ENCODE measurements at places on chromosomes 13 and 19.

- no peak for DNase-seq
Measured at GRCh38 chr19:33282036-33282671, 20.2 kb downstream of the CEBPA start.

GRCh38 chr13:84400706-84401105, 518.4 kb upstream of the SLITRK1 start:
- no peak for DNase-seq

DNA sequence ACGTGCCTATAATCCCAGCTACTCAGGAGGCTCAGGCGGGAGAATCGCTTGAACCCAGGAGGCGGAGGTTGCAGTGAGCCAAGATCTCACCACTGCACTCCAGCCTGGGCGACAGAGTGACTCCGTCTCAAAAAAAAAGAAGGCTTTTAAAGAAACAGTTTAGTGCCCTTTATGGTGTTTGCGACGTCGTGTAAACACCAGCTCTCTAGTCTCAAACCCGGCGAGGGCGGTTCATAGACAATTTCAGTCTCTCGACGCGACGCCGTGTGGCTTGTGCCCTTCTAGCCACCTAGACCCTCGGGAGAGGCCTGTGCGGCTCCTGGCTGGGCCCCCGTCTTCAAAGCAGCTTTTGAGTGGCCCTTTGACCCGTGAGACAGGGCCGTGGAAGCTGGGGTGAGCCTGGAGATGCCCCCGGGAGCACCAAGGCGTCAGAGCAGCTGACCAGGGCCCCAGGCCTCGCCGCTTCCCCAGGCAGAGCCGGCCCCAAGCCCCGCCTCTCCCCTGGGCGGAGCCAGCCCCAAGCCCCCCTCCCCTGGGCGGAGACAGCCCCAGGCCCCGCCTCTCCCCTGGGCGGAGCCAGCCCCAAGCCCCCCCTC, 5.0 kb upstream of the MADCAM1 start:
- no peak for DNase-seq

- DNase-seq: no peak
Measured at GRCh38 chr19:48784527-48784926, 26.3 kb downstream of the BCAT2 start.

GRCh38 chr19:13347367-13347766, 158.9 kb downstream of the CACNA1A start:
- no peak for DNase-seq

DNA sequence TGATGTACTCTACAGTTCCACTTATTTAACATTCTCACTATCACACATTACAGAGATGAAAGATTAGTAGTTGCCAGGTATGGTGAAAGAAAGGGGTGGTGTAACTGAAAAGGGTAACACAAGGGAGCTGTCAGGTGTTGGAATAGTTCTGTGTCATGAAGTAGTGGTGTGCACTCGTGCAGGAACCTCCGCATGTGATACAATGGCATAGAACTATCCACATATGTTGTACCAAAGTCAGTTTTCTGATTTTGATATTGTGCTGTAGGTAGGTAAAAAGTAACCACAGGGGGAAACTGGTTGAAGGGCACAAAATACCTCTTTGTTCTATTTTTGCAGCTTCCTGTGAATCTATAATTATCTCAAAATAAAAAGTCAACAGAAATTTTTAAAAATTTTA, 24.4 kb upstream of the RPL21 start:
- no peak for DNase-seq

GRCh38 chr13:43116242-43116641, 92.9 kb downstream of the DNAJC15 start:
- no peak for DNase-seq

- no peak for DNase-seq
Measured at GRCh38 chr19:29268103-29268502, 55.2 kb upstream of the UQCRFS1 start.

GRCh38 chr19:19538061-19538784, at the start of gene CILP2:
Gene CILP2 (plus strand): TSS chr19:19538265. CDS start chr19:19538350, 85 bp downstream.
- DNase-seq: peak; percentile 49

DNA sequence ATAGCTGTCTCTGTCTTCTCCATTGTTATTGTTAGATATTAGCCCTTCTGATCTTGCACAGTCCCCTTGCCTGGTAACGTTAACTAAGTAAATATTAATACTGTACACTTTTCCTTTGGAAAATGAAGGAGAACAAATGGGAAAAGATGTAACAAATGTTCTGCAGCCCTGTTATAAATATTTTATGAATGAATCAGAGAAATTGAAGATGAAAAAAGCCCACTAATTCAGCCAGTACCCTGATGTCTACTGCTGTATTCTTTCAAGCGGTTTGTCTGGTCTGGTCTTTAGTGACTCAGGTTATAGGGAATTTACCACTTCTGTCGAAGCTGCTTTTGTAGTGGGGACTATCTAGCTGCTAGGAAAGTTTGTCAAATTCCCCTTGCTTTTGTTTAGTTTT, 121.0 kb downstream of the COG6 start:
- DNase-seq: no peak

- DNase-seq: no peak
Measured at GRCh38 chr19:29537601-29538000, 11.8 kb downstream of the VSTM2B start.

DNA sequence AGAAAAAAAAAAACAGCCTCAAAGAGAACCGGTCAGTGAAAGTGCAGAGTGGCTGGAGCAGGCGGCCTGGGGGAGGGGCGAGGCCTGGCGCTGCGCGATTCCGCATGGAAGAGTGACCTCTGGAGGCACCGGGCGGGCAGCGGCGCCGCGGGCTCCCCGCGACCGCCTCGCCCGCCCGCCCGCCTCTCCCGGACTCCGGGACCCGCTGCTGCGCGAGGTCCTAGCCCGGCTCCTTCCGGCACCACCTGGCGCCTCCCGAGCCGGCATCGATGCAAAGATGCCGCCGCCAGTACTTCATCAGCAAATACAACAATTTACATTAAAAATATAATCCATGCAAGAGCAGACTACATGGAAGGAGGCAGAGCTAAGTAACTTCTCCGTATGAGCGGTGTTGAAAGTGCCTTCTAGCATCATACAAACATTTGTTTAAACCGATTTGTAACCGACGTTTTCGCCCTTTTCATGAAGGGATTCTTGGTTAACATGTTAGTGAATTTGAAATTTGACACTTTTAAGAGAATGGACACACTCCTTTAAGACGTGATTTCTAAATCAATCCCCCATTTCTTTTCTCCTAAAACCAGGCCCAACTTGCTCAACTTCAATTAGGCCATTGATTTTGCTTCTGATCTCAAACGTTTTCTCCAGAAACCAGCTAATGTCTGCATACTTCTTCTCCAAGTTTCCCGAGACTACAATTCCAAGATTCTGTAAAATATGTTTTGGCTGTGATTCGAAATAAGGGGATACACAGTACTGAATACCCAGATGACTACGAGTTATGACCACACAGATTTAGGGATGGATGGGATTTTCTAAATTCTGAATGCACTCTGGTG, 2.1 kb downstream of the EFNB2 start:
- DNase-seq: peak; percentile 13

DNA sequence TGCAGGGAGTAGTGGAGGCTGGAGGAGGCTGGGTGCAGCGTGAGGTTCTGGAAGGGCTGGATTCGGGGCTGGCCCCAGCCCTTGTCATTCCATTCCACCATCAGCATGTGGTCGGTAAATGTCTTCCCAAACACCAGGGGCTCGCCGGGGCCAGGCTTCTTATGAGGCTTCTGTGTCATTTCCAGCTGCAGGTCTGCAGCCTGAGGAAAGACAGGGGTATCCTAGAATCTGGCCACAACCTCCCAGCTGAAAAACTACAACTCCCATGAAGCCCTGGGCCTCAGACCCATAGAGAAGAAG, 4.4 kb downstream of the BCAT2 start:
- no peak for DNase-seq

DNA sequence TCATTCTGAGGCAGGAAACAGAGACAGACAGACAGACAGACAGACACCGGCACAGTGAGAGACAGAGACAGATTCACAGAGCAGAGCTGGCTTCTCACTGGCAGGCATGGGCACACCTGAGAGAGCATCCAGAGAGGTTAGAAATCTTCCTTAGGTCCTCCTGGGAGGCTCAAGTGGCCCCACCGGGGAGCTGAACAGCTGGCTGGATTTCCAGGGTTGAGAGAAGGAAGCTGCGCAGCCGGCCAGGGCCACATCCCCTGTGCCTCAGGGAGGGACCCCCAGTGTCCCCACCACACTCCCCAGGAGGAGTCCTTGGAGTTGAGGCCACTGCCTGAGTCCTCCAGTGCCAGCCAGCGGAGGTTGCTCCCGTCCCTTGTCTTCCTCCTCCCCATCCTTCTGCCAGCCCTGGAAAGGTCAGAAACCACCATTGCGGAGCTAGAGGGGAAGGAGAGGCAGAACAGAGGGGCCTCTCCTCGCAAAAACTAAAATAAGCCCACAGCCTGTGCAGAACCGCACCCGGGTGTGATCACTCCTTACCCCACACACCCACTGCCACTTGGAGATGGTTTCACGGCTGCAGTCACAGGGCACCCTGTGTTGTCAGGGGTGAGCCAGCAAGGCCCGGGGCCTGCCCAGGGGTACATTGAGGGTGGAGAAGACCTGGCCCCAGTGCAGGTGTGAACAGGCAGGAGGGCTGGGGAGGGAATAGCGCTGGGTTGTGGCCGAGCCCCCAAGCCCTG, 4.2 kb downstream of the FFAR3 start:
- no peak for DNase-seq

DNA sequence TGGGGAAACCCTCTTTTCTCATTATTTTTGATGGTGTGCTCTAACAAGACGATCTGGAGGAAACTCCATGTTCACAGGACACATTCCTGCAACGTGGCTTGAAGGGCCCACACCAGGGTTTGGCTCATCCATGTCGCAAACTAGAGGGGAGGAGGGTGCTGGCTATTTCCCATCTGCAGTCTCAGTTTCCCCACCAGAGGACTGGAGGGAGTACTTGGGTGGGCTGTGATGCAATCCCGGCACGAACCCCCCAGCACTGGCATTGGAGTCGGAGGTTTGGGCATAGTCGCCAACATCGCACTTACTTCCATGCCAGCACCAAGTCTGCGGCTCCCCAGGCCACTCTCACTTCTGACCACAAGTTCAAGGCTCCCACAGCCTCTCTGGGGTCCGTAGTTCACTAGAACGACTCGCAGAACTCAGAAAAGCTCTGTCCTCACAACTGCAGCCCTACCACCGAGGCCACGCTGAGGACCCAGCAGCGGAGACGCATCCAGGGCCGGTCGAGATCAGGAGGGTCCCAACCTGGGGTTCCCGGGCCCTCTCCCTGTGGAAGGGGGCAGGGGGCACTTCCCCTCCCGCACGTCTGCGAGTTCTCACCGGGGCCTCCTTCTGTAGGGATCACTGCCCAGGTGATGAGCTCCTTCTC, 165.6 kb upstream of the SOX1 start:
- no peak for DNase-seq

DNA sequence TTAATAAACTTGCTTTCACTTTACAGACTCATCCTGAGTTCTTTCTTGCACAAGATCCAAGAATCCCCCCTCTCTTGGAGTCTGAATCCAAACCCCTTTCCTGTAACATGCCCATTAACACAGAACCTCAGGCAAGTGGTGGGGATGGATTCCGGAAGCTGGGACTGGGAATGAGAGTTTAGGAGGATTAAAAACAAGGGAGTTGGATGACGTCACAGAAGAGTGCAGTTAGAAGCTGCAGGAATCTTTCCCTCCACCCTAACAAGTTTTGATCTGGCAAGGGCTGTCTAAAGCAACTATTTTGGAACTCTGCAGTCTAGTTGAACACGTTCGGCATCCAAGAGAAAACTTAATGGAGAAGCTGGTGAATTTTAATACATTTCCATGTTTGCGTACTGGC, 48.2 kb upstream of the PEPD start:
- no peak for DNase-seq

- no peak for DNase-seq
Measured at GRCh38 chr19:768424-768823, 17.5 kb downstream of the MISP start.

DNA sequence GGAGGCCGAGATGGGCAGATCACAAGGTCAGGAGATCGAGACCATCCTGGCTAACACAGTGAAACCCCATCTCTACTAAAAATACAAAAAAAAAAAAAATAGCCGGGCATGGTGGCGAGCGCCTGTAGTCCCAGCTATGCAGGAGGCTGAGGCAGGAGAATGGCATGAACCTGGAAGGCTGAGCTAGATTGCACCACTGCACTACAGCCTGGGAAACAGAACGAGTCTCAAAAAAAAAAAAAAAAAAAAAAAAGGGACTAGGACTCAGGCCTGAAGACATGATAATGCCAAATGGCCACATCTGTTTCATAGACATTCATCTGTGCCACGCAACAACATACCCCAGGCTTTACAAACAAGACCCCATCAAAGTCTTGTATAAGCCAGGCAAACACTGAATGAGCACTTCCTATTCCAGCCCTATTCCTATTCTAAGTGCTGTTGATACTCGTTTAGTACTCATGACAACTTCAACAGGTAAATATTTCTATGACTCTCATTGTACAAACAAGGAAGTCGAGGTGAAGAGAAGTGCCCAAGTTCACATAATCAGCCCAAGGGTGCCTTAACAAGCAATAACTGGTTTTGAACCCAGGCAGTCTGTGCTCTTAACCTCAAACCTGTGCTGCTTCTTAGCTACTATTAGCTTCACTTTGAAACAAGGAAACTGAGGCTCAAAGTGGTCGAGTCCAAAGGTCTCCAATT, 1.7 kb downstream of the B9D2 start:
- no peak for DNase-seq

GRCh38 chr19:30783936-30784335, 411.8 kb downstream of the ZNF536 start:
- DNase-seq: no peak

GRCh38 chr19:28208745-28209144, 1004.2 kb downstream of the UQCRFS1 start:
- DNase-seq: no peak

DNA sequence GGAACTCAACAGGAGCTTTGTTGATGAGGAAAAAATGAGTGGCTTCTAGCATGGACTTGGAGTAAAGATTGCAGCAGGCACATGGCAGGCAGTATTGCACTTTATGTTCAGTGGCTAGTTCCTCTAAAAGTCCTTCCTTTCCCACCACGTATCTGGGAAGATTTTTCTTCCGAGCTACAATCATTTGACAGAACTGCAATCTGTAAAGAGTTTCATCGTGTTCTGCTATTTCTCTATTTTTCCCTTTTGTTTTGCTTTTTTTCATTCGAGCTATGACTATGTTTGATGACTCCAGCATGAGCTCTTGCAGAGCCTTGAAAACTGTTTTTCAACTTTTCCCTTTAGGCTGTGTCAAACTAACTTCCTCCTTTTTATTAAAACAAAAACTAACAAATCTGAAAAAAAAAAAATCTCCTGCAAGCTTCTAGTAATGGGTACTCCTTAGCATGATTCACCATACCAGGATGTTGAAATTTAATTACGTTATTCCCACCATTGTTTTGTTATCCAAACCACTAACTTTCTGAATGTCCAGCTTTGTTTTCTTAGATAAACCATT, 12.3 kb downstream of the CLDN10 start:
- DNase-seq: no peak

- no peak for DNase-seq
Measured at GRCh38 chr19:48495396-48495795, 16.2 kb downstream of the LMTK3 start.

GRCh38 chr19:21202865-21203494, 61.1 kb downstream of the ZNF431 start:
- DNase-seq: peak; percentile 61

All from CD4-positive, alpha-beta T cell treated with Interleukin-12 subunit alpha and Interleukin-12 subunit beta, for 1 hour (primary cell).